ENCODE measurements at places on chromosomes 4 and X.
A peak's percentile ranks its signal among the peaks of the same experiment; 100 is the strongest.

DNA sequence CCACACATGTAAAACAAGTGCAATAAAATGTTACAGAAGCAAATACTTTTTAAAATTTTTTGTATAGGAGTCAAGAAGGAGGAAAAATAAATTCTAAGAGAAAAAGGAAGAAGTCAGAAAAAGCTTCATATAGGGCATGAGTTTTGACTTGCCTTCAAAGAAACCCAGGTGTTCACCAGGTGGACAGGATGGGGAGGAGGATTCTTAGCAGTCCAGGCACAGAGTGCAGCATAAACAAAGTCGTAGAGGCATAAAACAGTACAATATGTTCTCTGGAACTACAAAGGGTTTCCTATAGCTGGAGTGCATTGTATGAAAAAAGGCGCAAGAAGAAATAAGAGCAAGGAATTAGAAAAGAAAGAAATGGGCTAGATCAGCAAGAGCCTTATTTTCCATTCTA, 1.9 kb upstream of the SCFD2 start:
- no peak for DNase-seq

GRCh38 chrX:155143959-155144548, 72.2 kb upstream of the VBP1 start:
- DNase-seq: no peak

- no peak for DNase-seq
Measured at GRCh38 chr4:6115342-6115741, 85.0 kb downstream of the JAKMIP1 start.

GRCh38 chr4:3517731-3518510, 14.3 kb downstream of the LRPAP1 start:
- no peak for DNase-seq

- DNase-seq: no peak
Measured at GRCh38 chrX:154417157-154417556, 5.8 kb downstream of the TAFAZZIN start.

- no peak for DNase-seq
Measured at GRCh38 chrX:119758731-119759247, 401 bp downstream of the SOWAHD start.

DNA sequence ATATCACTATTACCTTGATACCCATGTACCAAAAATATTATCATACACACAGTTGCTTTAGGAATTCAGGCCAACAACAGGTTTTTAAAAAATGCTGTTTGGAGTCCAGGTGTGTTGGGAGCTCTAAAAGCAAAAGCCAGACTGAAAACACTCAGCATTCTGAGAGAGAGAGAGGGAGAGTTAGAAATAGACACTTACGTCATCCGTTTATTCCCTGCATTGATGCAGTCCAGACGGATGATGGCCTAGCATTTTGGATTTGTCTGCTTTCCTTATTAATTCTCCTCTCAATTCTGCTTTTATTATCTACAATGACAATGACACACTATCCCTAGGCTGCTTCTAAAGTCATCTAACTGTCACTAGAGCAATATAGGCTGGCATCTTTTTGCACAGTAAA, 358.3 kb upstream of the BOD1L1 start:
- no peak for DNase-seq

DNA sequence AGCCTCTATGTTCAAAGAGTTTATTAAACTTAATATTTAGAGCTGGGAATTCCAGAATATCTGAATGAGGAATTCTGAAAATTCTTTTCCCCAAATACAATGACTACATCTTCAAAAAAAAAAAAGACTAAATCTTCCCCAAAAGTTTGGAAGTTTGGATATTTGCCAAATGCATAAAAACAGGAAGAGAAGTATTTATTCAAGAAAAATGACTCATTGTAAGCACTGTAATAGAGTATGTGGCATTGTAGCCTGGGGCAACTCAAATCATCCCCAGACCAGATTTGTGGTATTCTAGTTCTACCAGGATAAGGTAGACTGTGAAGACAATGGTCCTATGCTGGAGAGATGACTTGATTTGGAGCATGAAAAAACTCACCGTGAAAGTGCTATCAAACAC, 78.5 kb upstream of the PDHA2 start:
- DNase-seq: no peak

DNA sequence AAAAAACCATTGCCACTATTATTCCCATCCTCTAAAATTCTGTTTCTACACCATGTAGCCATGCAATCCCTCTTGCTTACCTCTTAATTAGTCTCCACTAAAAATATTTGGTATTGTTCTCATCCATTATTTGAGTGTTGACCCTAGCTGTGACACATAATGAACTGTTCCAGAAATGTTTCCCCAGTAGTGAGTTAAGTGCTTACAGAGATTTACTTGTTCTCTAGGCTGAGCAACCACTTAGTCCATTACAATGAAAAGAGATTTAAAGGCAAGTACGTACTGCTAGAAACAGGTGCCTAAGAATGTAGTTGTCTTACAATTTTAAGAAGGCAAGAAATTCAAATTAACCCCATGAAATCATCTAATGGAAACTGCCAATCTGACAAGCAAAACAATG, 112.7 kb upstream of the PTPN13 start:
- DNase-seq: no peak

DNA sequence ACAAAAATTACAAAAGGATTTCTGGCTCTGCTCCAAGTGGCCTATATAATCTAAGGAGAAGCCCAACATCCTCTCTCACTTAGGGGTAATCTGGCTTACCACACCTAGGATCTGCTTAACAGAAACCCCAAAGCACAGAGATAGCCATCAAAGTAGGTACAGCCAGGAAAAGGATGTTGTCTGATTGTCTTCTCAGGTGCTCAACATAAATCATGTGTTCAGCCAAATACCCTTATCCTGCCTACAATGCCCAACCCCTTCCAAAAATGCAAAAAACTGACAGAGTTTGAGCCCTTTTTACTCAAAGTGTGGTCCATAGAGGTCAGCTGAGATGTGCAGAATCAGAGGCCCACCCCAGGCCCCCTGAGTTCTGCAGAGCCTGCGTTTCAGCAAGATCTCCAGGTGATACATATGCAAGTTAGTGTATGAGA, 53.9 kb downstream of the PPM1K start:
- no peak for DNase-seq

DNA sequence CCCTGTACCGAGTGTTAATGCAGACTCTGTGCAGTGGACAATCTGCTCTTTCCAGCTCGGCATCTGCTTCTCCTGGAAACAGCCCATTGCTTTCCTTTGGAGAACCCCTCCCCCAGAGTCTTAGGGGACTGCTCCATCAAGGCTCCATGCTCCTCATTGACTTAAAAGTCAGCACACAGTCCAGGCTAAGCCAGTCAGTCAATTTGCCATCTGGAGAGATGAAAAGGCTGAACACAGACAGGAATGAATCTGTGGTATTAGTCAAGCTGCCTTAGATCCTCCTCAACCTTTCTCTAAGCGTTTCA, 20.3 kb downstream of the ATP8A1 start:
- no peak for DNase-seq

GRCh38 chr4:17494258-17495190, 17.4 kb downstream of the QDPR start:
- no peak for DNase-seq

- DNase-seq: no peak
Measured at GRCh38 chrX:115367455-115367854, 77.9 kb downstream of the LUZP4 start.

- no peak for DNase-seq
Measured at GRCh38 chr4:170234800-170235199, 145.0 kb upstream of the AADAT start.

DNA sequence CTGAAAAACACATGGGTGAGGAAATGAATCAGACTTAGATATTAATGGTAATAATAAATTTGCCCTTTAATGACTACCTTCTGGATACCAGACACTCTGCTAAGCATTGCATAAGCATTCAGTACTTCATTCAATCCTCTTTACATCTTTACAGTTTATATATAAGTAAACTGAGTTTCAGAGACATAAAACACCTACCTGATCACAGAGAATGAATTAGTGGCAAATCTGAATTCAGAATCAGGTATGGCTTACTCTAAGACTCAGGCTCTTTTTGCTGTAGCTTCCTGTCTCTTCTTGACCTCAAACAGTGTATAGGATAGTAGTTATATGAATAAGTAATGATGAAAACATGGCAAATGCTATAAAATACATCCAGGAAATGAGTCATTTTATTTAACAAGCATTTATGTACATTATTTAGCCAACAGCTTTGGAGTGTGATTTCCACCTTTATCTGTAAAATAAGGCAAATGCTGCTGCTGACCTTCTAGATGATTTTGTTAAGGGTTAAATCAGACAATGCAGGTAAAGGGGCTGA, 83.9 kb downstream of the VEGFC start:
- DNase-seq: no peak

DNA sequence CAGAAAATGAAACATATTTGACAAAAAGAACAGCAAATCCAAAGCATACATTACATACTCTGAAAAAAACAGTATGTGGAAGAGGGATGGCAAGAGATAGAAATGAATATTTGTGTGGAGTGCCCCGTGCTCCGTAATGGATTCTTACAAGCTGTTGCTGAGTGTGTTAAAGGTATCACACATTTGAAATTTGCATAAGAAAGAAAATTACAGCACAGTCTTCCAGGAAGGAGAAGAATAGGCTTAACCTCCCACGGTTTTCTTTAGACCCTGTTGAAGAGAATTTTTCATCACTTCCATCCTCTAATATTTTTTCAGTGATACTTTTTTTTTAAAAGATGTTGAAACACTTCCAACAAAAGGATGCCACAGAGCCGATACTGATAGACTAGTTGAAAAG, 1489.4 kb downstream of the RAPGEF2 start:
- no peak for DNase-seq

DNA sequence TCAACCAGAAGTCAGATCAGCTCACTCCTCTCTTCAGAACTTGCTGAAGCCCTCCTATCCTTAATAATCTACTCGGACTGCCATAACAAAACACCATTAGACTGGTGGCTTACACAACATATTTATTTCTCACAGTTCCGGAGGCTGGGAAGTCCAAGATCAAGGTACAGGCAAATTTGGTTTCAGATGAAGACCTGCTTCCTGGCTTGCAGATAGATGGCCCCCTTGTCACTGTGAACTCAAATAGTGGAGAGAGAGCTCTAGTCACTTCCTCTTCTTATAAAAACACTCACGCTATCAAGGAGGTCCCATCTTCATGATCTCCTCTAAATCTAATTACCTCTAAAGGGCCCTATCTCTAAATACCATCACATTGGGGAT, 125.1 kb downstream of the CAMK2D start:
- peak; percentile 32 for DNase-seq

DNA sequence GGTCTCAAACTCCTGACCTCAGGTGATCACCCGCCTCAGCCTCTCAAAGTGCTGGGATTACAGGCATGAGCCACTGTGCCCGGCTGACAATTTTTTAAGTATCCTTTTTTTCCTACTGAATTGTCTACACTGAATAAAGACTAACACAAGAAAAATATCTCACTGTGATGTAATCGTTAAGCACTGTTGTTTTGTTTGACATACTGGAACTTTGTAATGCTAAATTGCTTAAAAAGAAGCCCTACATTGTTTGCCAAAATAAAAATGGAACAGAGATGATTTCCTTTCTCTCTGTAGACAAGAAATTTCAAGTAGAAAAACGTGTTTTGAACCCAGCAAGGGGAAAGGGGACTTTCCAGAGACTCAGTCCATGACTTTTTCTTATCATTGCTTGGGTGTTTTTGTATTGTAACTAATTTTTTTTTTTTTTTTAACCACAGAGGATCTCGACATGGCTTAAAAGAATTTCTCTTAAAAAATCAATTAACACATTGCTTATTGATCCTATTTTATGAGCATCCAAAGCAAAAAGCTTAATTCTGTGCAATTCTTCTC, 74.9 kb downstream of the TMEM156 start:
- DNase-seq: no peak

DNA sequence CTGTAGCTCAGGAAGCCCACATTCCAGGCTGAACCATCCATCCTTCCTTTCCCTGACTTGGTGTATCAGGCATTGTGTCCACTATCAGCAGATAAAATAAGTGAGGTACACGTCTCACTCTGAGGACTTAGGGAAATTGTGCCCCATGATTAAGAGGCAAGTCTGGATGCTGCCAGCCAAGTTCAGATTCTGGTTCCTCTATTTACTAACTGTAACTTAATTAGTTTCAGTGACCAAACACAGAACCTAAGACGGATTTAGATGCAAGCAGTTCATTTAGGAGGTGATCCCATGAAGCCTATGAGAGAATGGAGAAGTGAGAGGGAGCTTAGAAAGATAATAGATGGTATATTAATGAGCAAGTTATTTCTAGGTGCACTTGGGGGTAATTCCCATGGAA, 56.6 kb upstream of the PACRGL start:
- no peak for DNase-seq

- no peak for DNase-seq
Measured at GRCh38 chr4:54449999-54450398, 207.8 kb upstream of the KIT start.

DNA sequence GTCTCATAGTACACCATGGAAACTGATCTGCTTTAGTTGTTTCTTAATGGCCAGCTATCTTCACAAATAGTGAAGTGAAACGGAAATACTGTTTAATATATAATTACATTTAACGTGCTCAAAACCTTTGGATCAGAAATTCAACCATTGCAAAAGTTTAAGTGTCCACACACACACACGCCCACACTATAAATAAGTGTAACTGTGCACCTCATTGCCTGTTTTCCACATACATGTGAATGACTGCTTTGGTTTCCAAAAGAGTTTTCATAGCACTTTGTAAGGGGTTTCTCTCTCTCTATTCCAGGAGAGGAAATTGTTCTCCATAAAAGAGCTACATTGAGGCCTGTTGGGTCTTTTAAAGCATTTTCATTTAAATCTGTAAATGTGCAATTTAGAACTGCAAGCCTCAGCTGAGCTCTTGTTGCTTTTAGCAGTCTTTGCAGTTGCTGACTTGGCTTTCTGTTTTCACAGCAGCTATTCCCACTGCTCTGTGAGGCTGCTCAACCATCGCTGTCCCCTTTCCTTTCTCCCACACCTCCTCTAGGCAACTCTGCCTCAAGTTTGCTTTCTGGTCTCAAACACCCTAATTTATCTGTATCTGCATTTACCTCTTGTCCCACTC, 94.5 kb downstream of the RAPGEF2 start:
- no peak for DNase-seq

GRCh38 chr4:26175006-26175786, 145.6 kb upstream of the RBPJ start:
- no peak for DNase-seq

GRCh38 chrX:17654116-17654515, 83.2 kb upstream of the SCML1 start:
- DNase-seq: no peak

GRCh38 chr4:186723292-186724057, at the start of gene FAT1:
Gene FAT1, minus strand, starts transcription at chr4:186723856. Its CDS starts 14,029 bp downstream, at chr4:186709827.
- DNase-seq: peak; percentile 20

GRCh38 chrX:18549643-18550042, 122.3 kb downstream of the RS1 start:
- no peak for DNase-seq

DNA sequence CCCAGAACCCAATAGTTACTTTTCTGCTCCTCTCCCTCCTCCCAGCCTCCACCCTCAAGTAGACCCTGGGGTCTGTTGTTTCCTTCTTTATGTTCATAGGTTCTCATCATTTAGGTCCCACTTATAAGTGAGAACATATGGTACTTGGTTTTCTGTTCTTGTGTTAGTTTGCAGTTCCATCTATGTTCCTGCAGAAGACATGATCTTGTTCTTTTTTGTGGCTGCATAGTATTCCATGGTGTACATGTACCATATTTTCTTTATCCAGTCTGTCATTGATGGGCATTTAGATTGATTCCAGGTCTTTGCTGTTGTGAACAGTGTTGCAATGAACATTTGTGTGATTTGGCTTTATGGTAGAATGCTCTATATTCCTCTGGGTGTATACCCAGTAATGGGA, 47.8 kb upstream of the LEF1 start:
- no peak for DNase-seq

GRCh38 chrX:151396042-151396824, 773 bp upstream of the VMA21 start:
- DNase-seq: no peak

- no peak for DNase-seq
Measured at GRCh38 chrX:40104630-40104984, 6.8 kb upstream of the BCOR start.
